ENCODE measurements at places on chromosomes 1 and 21.
A peak's percentile ranks its signal among the peaks of the same experiment; 100 is the strongest.

GRCh38 chr1:27951396-27951795 is 8.4 kb upstream of the XKR8 start:
- DNase-seq: no peak

DNA sequence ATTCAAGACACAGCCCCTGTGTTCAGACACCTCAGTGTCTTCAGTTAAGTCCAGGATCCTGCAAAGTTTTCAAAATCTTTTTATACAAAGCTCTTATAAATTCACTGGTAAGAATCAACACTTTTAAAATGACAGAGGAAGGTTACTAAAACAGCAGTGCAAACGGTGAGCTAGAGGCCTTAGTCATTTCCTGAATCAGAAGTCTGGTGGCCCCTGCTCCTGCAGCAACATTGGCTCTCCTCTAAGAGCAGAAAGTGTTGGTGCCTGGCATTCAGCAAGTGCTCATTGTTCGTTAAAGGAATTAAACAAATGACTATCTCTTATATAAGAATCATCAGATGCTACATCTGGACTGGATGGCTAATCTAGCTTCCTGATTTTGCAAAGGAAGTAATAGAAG is 282.9 kb downstream of the PTGER3 start:
- DNase-seq: no peak

DNA sequence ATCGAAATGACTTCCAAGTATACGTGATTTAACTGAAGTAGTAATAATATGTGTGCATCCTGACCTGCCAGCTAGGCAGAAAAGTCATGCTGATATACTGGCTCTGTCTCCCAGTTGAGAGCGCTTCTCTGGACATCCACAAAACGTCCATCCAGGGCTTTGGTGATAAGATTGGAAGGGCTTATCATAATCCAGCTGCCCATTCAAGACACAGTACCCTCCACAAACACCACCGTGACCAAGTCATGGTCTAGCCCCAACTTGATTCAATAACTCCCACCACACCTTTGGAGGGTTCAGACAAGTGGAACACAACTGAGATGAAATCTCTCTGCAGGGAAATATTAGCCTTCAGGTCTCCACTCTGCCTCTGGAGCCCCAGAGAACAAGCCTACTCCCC is 76.2 kb downstream of the CD46 start:
- DNase-seq: no peak

DNA sequence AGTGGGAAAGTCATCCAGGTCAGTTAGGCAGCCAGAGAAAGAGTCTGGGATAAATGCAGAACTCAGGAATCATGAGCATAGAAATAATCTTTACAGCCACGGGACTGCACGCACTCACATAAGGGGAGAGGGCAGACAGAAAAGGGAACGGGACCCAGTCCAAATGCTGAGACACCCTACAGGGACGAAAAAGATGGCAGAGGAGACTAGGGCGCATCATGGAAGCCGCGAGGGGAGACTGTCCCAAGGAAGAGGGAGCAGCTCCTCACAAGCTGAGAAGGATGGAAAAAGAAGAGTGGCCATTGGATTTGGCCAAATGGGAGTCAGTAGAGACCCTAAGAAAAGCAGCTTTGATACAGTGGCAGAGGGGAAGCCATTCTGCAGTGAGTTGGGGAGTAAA is 102.9 kb upstream of the TLR5 start:
- DNase-seq: no peak

- DNase-seq: no peak
Observed at GRCh38 chr1:29180497-29181412, 945 bp downstream of the SRSF4 start.

DNA sequence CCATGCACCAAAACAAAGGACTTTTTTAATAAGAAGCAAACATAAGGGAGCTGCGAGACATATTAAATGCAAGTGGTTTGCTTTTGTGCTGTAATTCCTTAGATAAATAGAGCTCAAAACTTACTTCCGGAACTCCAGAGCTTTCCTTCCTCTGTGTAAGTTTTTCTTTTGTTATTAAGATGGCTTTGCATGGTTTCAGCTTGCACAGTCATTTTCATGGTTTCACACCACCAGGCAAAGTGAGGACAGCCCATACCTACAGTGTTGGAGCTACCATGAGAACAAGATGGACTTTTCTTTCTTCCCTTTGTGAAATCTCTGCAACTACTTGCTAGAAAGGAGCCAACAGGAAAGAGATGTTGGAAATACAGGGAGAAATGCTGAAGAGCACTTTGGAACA is 368.0 kb downstream of the SETD4 start:
- no peak for DNase-seq

- no peak for DNase-seq
Observed at GRCh38 chr1:176241385-176242015, 34.4 kb upstream of the COP1 start.

GRCh38 chr1:19460535-19461219 is 24.7 kb downstream of the CAPZB start:
- DNase-seq: no peak

DNA sequence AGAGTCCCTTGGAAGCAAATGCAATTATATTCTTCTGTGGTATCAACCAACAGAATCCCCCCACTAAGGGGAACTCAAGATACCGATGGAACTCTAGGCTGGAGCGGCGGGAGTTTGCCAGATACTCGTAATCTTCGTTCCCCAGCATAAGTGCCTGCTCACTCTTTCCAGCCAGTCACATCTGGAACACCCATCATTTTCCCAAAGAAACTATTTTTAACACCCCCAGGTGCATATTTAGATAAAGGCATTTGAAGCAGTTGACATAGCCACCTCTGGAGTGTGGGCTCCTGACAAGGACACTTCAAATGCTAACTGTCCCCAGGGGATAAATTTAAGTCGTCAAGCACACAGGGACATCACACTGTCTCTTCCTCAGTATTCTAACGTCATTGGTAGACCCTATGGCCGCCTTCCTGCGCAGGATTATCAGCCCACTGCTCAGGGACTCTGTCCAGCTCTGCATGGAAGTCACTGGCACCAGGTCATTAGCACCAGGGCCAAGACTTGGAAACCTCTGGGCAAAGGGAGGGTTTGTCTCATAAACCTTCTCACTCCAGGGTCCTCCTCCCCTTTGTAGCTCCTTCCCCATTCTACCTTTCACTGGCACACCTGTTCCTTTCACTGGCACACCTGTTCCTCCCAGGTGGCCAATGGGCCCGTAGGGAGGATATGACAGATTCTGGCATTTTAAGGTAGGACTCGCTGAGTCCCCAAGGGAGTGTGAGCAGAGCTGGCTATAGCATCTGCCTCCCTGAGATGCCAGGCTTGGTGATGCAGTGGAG is 48.8 kb downstream of the H3-3A start:
- DNase-seq: no peak

- DNase-seq: no peak
Observed at GRCh38 chr1:55894521-55894920, 679.4 kb upstream of the USP24 start.

DNA sequence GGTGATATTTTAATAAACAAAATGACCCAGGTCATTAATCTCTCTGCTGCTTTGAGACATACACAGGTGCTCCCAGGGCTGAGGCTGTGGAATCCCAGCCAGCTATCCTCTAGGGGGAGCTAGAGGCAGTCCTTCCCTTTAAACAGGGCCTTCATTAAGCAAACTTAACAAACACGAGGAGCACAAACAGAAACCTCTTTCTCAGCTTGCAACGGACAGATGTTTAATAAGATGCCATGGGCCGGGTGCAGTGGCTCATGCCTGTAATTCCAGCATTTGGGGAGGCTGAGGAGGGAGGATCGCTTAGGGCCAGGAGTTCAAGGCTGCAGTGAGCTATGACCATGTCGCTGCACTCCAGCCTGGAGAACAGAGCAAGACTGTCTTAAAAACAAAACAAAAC is 106.7 kb downstream of the HIVEP3 start:
- DNase-seq: peak; percentile 36

- DNase-seq: no peak
Observed at GRCh38 chr1:98963064-98963758, 41.5 kb downstream of the PLPPR5 start.

DNA sequence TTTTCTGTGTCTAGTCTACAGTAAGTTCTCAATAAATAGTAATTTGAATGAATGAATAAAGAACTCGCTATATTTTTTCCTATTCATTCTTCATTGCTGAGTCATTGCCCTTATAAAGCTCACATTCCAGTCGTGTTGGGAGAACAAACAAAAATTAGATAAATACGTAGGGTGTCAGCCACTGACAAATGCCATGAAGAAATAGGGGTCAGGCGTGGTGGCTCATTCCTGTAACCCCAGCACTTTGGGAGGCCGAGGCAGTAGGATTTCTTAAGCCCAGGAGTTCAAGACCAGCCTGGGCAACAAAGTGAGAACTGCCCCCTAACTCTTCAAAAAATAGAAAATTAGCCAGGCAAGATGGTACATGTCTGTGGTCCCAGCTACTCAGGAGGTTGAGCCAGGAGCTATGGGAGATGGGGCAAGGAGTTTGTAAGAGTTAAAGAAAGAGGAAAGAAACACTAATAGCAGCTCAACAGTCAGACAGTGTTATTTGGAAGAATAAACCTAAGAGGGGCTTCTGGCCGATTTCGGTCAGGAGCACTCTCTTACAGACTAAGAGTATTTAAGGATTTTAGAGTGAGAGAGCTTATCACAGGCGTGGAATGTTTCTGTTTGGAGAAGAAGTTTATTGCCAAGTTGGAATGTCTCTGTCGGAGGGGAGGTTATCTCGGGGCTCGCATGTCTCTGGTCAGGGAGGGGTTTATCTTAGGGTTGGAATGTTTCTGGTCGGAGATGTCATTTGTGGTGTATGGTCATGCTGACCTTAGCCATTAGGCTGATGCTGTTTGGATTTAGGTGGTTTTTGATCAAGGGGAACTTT is 1.8 kb upstream of the CHML start:
- DNase-seq: no peak

DNA sequence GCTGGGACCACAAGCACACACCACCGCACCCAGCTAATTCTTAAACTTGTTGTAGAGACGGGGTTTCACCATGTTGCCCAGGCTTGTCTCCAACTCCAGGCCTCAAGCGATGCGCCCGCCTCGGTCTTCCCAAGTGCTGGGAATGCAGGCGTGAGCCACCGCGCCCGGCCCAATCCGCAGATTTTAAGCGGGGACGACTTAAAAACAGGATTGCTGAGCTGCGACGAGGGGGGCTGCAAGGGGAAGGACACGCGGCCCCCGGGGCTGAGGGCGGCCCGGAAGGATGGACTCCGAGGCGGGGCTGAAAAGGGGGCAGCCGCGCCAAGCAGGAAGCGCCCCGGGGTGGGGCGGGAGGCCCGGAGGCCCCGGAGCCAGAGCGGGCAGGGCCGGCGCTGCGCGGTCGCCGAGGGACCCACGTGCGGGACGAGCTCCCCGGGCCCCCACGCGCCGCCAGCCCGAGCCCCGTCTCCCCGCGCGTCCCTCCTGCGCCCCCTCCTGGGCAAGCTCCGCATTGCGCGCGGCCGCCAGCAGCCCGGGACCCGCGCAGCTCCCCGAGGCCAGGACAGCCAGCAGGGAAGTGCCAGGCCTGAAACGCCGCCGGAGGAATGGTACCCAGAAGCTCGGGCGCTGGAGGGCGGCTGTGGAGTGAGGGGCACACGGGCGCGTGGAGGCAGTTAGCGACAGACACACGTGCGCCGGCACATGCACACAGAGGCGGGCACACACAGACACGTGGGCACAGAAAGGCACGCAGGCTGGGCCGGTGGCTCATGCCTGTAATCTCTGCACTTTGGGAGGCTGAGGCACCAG is 5.5 kb upstream of the PRKCZ start:
- peak; percentile 45 for DNase-seq

DNA sequence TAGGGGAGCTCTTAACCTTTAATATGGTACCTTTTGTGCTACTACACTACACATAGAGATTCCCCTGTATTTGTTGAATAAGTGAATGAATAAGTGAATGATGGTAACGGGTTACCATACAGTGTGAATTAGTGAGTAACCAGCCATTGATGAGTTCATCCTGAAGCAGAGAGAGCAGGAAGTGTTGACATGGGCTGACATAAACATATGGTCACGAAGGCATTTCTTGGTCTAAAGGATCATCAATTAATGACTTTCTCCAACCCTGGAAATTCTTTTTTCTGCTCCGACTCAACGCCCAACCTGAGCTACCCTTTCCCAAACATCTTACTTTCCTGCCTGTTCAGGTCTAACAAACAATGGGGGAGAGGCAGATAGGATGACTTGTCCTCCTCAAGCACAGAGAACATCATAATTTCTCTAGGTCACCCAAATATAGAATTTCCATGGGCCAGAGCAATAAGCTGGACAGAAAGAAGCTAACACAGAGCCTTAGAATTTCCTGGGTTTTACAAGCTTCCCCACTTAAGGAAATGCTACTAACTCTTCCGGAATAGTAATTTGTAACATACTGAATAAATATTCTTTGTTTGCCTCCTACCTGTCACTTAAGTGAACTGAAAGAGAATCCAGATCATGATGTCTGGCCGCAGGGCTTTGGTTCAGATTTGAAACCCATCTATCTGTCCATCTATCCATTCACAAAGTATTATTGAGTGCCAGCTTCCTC is 114.7 kb upstream of the NGF start:
- DNase-seq: no peak

DNA sequence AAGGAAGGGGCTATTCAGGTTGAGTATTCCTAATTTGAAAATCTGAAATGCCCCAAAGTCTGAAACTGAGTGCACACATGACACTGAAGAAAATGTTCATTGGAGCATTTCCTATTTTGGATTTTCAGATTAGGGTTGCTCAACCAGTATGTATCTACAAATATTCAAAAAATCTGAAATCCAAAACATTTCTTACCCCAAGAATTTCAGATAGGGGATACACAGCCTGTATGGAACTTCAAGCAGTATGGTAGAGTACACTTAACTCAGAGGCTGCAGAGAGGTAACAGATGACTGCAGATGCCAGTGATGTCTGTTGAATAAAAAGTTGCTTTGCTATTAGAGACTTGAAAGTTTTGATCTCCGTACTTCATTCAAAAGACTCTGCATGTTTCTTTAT is 19.0 kb downstream of the YTHDF2 start:
- no peak for DNase-seq
